ENCODE measurements at places on chromosomes 3 and 15.

- DNase-seq, result no peak
Observed at GRCh38 chr15:39367596-39367995, 213.3 kb upstream of the THBS1 start.

GRCh38 chr3:9021271-9022009 lies 58.2 kb upstream of the RAD18 start:
- no peak for DNase-seq

- DNase-seq, result no peak
Observed at GRCh38 chr3:126984391-126985131, 1.6 kb downstream of the PLXNA1 start.

- DNase-seq, result no peak
Observed at GRCh38 chr15:99054025-99054387, 46.4 kb upstream of the PGPEP1L start.

DNA sequence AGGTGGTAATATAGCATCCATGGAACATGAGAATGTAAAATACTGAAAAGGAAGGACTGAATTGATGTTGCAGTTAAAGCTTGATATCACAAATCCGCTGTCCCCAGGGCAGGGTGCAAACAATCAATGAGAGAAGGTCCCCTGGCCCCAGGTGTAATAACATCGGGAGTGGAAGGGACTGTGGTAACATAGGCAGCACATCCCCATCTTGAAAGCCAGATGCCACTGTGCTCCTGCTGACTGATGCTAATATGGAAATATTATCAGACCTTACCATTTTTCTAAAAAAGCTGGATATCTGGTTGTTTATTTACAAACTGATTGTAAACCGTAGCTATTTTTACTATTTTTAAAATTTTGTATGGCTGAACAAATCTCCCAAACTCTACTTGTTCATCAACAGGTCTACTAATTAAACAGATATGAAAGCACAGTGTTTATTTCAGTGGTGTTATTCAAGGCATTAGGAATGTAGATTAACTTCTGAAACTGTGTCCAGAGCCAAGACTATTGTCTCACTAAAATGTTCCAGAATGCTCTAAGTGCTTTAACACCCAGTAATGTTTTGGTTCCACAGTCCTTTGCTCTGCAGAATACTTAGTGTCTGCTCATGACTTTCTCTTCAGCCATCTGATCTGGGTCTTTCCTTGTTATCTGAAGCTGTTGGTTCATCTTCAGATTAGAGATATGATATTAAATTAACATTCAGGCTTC lies 386.0 kb upstream of the RARB start:
- no peak for DNase-seq

DNA sequence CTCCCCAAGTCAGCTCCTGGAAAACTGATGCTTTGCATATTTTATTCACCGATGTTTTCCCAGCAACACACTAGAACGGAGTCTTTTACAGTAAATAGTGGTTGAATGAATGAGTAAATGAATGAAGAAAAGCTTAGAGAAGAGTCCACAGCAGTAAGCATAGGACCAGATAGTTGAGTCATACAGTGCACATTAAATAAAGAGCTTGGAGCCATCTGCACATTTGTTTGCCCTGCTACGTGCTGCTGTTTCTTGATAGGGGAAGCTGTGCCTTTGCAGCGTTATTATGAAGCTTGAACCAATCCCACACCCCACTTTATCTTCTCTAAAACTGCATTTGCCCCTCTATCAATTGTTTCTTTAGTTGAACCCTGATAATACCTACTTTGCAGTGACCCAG lies 1.2 kb downstream of the FAM98B start:
- DNase-seq, result no peak

DNA sequence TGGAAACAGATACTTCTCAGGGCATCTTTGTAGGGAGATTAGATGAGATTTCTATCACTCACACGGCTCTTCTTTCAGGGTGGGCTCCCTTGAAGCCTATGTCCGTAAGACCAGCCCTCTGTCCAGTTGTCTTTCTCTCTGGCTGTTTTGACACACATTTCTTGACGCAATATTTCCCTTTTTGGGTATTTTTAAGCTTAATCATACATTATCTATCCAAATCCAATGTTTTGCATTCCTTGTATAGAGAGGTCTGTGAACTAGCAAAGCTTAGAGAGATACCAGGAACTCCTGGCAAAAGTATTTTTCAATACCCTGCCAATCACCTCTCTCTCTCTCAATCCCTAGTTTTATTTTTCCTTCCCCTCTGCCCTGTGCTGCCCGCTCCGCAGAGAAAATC lies 79.3 kb downstream of the EOMES start:
- no peak for DNase-seq
